NAMALWA (cell line): ENCODE measurements at places on chromosomes 7 and 10.
A peak's percentile ranks its signal among the peaks of the same experiment; 100 is the strongest.

DNA sequence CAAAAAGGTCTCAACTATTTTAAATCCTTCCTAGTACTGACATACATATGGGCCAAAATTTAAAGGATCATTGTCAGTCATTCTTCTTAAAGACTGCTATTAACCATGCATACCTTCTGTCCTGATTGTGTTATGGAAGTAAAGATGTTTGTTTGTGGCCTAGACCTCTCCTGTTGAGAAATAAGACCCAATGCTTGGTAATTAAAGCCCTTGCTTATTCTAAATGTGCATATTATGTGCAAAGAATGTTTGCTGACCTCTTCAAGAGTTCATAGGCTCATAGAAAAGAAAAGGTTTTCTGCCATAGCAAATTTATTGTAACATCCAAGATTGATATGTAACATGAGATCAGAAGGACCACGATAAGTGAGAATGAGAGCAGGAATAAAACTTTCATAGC is 145.6 kb downstream of the TWIST1 start:
- no peak for DNase-seq

GRCh38 chr7:55415173-55415778 is 50.1 kb downstream of the LANCL2 start:
- peak; percentile 93 for DNase-seq

GRCh38 chr10:1372212-1372611 is 316.0 kb downstream of the WDR37 start:
- DNase-seq, result peak; percentile 40

DNA sequence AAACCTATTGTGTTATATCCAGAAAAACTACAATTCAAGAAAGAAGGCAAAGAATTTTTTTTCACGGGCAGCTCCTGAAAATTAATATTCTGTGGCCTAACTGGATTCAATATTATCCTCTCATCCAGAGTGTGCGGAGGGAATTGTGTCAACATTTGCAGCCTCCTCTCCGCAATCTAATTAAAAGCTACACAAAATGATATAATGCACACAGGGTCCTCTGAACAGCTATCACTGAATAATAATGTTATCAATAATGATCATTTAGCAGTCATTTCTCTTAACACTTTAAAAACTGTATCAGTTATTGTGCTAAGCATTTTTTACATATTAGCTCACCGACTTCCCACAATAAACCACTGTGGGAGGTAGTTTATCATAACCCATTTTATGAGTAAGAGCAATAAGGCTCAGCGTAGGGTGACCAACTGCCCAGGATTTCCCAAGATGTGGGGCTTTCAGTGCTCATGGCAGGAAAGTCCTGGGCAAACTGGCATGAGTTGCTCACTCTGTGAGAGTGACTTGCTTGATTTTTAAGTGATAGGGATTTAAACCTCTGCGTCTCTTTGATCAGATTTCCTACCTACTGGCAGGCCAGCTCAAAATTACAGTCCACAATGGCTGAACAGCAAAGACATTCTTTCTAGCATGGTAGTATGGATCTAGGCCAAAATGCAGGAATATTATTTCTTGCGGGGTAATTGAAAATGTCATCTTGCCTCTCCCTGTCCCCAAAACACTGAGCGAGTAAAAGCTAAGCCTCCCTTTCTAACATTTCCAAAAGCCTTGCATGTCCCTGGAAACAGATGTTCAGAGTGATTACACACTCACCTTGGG is 65.7 kb downstream of the AOAH start:
- no peak for DNase-seq

- peak; percentile 19 for DNase-seq
These were observed 97.1 kb downstream of the CREB5 start for GRCh38 chr7:28509251-28510025.
